ENCODE measurements at places on chromosomes 5 and 9. TPM values are rescaled to one million over a fixed set of nuclear protein-coding genes. Genes with fewer than 3 reads are reported as not detected.

The PCDHGA10 gene
- 1.1 TPM for total RNA-seq

The FOXE1 gene
- total RNA-seq = not detected

- no peak for DNase-seq
- H3K27ac ChIP-seq = no peak overlapping the region
- H3K4me3 ChIP-seq = no peak overlapping the region
- H3K36me3 ChIP-seq = no peaks in the 10 kb centered on the region
- no peaks in the 10 kb centered on the region for H3K27me3 ChIP-seq
- H3K4me1 ChIP-seq = peaks cover 65% of the 10 kb centered on the region
These were observed 15.4 kb downstream of the NDUFS4 start for GRCh38 chr5:53575831-53576230.

The HRH2 gene
- total RNA-seq = 1.6 TPM

DNA sequence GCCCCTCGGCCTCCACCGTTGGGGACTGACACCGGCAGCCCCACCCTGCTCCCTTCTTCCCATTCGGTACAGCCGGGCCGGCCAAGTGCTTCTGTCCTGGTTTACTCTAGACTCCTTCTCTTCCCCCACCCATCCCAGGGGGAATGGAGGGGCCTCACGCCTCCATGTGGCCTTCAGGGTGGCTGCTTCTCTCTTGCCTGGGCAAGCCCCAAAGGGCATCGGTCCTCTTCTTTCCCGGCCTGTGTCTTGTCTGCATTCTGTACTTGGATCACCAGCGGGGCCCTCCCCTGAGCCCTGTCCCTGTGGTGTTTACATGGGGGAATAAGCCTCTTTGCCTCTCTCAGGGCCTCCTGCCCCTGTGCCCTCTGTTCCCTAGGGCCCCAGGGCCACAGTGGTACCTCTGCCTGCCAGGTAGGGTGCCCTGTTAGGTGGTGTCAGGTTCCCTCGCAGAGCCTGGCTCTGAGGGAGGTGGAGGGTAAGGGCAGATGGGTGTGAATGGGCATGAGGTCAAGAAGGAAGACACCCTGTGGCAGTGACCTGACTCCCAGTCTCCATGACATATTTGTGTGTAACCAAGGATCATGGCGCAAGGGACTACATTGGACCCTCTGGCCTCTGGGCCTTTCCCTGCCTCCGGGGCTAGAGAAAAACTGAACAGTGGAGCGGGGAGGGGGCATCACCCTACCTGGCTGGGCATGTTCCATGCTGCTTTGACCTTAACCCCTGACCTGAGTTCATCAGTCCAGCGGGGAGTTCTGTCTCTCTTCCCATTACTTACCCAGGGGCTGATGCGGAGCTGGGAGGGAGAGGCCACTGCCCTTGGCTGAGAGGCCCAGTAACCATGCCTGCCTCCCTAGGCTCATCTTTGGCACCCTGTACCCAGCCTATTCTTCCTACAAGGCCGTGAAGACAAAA lies 1.6 kb downstream of the REEP2 start:
- no peak overlapping the region for H3K4me3 ChIP-seq
- H3K27me3 ChIP-seq = no peaks in the 10 kb centered on the region
- H3K27ac ChIP-seq = no peak overlapping the region
- no peaks in the 10 kb centered on the region for H3K36me3 ChIP-seq
- DNase-seq = no peak
- H3K4me1 ChIP-seq = peaks cover 14% of the 10 kb centered on the region

GRCh38 chr9:120569556-120569955 lies 10.4 kb downstream of the CDK5RAP2 start:
- H3K27ac ChIP-seq = no peak overlapping the region
- no peaks in the 10 kb centered on the region for H3K36me3 ChIP-seq
- H3K27me3 ChIP-seq = no peaks in the 10 kb centered on the region
- no peak for DNase-seq

The SPATA31C1 gene
- not detected for total RNA-seq

The IFNA8 gene
- not detected for total RNA-seq

DNA sequence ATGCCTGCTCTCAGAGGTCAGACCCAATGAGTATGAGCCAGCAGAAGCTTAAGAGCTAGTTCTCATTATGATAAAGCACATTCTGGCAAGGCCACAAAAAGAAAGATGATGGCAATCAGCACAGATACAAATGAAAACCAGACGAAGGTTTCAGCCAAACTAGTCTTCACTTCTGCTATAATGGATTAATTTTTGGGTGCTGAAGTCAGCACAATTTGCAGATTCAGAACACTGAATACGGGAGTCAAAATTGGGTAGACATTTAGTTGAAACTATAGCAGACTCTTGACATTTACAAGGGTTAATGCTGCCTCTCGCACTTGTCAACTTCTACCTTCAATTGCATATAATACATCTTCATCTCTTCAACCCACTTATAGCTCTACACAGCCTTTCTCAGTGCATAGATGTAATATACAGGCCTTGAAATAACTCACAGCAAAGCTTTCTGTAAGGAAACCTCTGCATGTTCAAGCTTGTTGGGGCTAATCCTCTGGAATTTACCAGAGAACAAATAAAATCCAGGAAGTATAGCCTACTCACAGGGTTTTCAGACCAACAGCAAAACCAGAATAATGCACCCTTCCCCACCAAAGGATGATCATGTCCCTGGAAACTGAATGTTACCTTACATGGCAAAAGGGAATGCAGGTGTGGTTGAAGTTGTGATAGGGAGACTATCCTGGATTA lies 77.1 kb downstream of the BAAT start:
- no peaks in the 10 kb centered on the region for H3K27me3 ChIP-seq
- DNase-seq = no peak
- H3K36me3 ChIP-seq = no peaks in the 10 kb centered on the region
- no peak overlapping the region for H3K4me3 ChIP-seq
- no peaks in the 10 kb centered on the region for H3K4me1 ChIP-seq
- no peak overlapping the region for H3K27ac ChIP-seq

GRCh38 chr9:108412755-108413154 lies 443.0 kb downstream of the ACTL7B start:
- H3K4me1 ChIP-seq = no peaks in the 10 kb centered on the region
- H3K27me3 ChIP-seq = no peaks in the 10 kb centered on the region
- no peak overlapping the region for H3K4me3 ChIP-seq

The PCDHB15 gene
- 1.2 TPM for total RNA-seq

- no peaks in the 10 kb centered on the region for H3K27me3 ChIP-seq
- peaks cover 11% of the 10 kb centered on the region for H3K4me1 ChIP-seq
- no peaks in the 10 kb centered on the region for H3K36me3 ChIP-seq
- DNase-seq = no peak
- no peak overlapping the region for H3K4me3 ChIP-seq
These were observed 48.4 kb downstream of the GALNT10 start for GRCh38 chr5:154238776-154239481.

- peaks cover 39% of the 10 kb centered on the region for H3K4me1 ChIP-seq
- H3K27ac ChIP-seq = peak overlapping the region; percentile 59
- H3K27me3 ChIP-seq = no peaks in the 10 kb centered on the region
- no peak overlapping the region for H3K4me3 ChIP-seq
- H3K36me3 ChIP-seq = no peaks in the 10 kb centered on the region
- no peak for DNase-seq
These were observed 132.1 kb downstream of the PALM2AKAP2 start for GRCh38 chr9:109912082-109912582.

GRCh38 chr5:141518618-141519015 lies 29.7 kb downstream of the PCDHGC5 start:
- H3K4me3 ChIP-seq = no peak overlapping the region
- H3K4me1 ChIP-seq = peaks cover 97% of the 10 kb centered on the region
- H3K36me3 ChIP-seq = peaks cover 24% of the 10 kb centered on the region

- H3K27ac ChIP-seq = peak overlapping the region; percentile 96
- H3K36me3 ChIP-seq = no peaks in the 10 kb centered on the region
- H3K27me3 ChIP-seq = no peaks in the 10 kb centered on the region
- H3K4me3 ChIP-seq = no peak overlapping the region
These were observed 17.4 kb downstream of the GPX3 start for GRCh38 chr5:151037561-151038411.

DNA sequence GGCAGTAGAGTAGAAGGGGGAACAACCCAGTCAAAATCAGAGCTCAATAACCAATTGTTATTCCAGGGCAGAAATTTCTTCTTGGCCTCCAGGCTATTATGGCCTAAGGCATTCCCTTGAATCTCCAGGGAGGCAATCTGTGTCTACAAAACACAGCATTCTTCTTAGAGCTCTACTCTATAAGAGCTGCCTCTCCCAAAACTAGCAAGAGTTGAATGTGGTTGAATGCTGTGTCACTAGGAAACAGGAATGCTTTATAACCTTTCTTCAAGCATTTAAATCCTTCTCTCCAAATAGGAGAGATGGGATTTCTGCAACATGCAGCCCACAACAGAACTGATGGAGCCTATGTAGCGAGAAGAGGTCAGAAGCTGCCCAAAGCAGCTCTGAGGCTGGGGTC lies 97.1 kb upstream of the APC start:
- peaks cover 27% of the 10 kb centered on the region for H3K4me1 ChIP-seq
- DNase-seq = no peak
- no peaks in the 10 kb centered on the region for H3K36me3 ChIP-seq

DNA sequence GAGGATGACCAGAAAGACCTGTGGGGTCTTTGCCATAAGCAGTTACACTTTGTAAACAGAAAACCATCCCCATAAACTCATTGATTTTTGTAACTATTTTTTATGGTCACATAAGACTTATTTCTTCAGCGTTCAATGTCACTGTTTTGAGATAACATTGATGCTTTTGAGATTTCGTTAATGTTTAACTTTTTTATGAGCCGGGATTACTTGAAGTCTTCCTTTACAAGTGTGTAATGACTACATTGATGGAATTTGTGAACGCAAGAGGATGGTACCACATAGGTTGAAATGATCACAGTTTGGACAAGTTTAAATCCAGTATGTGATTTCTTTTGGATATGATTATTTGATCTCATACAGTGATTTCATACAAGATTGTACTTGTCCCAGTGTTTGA lies 1.8 kb downstream of the SLC12A2 start:
- peaks cover 51% of the 10 kb centered on the region for H3K4me1 ChIP-seq
- H3K27ac ChIP-seq = no peak overlapping the region
- no peak for DNase-seq
- no peaks in the 10 kb centered on the region for H3K36me3 ChIP-seq
- peak overlapping the region; percentile 84 for H3K4me3 ChIP-seq

All from gastrocnemius medialis (tissue), 4 donors.